ENCODE measurements at places on chromosomes 12 and 14.

- no peak for DNase-seq
These were observed 108.1 kb upstream of the HIF1A start for GRCh38 chr14:61587081-61587713.

GRCh38 chr14:68637106-68638021, 155.5 kb downstream of the ZFP36L1 start:
- peak; percentile 89 for DNase-seq

DNA sequence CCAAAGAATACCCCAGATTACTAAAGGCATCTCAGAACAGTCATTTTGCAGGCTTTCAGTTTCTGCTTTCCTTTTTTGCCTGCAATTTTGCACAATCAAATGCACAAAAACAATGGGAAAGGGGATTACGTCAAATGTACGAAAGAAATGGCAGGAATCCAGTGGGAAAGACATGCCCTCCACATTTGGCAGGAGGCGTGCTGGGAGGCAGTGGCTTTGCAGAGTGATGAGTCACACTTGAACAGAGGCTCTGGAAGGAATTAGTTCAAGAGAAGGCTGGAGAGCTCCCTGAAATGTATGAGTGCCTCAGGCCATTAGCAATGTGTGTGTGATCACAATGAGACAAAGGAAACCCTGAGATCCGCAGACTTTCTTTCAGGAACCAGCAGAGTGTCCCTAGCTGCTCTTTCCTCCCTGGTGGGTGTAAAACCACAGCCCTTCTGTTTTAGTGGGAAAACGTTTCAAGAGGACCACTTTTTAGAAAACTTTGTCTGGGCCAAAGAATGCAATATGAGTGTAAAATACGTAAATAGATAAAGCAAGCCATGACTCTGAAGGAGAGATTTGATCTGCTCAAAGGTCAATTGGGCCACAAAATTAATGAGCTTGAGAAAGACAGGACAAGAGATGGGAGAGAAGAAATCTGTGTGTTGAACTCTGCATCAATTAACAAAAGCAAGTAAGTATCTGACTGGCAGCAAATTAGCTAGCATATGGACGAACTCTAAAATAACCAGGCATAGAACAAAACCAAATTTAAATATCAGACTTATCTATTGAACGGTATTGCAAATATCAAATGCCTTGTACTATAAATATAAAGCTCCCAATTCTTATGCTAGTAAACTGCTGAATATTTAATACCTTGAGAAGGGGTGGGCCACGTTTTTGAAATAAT, 155.4 kb upstream of the PDE3A start:
- peak; percentile 99 for DNase-seq

GRCh38 chr12:15453613-15454012, 131.3 kb downstream of the PTPRO start:
- DNase-seq: no peak

GRCh38 chr12:10364815-10365622, 24.8 kb downstream of the KLRK1 start:
- DNase-seq: peak; percentile 89

GRCh38 chr14:60225265-60225664, 23.8 kb upstream of the PPM1A start:
- DNase-seq: no peak

DNA sequence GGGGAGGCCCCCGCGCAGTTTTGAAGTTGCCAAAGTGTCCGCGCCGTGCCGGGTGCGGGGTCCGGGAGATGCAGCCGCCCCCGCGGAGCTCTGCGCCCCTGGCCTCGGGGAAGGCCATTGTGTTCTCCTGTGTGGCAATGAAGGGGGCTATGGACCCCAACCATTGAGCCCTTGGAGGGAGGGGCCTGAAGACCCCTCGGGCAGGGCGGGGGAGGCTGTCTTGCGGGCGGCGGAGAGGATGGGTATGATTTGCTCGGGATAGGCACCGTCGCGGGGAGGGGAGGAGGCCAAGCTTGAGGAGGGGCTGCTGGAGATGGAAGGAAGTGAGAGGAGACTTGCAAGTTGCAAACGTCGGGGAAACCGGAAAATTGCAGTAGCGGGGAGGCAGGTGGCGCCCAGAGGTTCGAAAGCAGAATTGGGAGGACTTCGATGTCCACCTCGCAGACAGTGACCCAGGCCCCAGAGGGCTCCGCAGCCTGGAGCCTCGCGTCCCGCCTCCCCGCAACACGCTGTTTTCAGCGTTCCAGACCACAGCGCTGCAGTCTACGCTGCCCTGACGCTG, 25.4 kb downstream of the BCL11B start:
- DNase-seq: no peak
